ENCODE measurements at places on chromosomes 12 and 14.

DNA sequence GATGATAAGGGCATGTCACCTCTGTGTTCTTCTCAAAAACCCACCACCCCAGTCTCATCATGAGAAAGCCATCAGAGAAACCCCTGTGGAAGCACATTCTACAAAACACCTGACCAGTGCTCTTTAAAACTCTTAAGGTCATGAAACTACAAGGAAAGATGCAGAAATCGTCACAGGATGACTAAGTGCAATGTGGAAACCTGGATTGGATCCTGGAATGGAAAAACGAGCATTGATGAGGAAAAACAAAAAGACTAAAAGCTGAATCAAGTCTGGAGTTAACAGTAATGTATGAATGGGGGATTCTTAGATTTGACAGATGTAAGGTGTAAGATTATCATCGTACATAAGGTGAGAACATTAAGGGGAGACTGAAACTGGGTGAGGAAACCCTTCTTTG lies 211.0 kb downstream of the TBX5 start:
- DNase-seq, result no peak

- DNase-seq, result no peak
Measured at GRCh38 chr14:91350483-91350812, 67.2 kb downstream of the CCDC88C start.

DNA sequence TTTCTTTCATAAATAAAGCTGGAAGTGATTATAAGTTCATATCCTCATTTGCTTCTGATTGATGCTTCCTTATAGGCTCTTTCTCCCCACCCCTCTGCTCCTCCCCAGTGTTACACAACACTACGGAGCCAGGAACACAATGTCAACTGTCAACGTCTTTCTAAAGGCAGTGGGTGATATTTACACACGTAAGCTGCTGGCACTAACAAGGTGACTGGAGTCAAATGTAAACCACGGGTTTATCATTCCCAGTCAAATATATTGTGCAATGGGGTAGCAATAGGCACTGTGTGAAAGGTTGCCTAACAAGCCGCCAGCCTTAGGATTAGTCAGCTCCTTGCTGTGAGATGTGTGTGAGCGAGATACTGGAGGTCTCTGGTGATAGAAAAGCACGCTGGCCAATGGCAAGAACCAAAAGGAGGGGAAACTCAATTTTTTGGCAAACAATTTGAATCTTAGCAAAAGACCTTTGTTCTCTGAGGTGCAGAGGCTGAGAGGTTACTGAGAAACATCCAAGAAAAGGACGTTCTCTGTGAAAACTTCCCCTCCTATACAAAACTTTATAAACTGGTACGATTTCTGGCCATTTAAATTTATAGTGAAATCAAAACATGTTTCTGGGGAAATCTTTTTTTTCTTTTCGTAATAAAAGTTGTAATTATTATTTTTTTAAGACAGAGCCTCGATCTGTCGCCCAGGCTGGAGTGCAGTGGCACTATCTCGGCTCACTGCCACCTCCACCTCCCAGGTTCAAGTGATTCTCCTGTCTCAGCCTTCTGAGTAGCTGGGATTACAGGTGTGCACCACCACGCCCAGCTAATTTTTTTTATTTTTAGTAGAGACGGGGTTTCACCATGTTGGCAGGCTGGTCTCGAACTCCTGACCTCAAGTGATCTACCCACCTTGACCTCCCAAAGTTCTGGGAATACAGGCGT lies 22.3 kb upstream of the HECTD1 start:
- DNase-seq, result peak; percentile 52

DNA sequence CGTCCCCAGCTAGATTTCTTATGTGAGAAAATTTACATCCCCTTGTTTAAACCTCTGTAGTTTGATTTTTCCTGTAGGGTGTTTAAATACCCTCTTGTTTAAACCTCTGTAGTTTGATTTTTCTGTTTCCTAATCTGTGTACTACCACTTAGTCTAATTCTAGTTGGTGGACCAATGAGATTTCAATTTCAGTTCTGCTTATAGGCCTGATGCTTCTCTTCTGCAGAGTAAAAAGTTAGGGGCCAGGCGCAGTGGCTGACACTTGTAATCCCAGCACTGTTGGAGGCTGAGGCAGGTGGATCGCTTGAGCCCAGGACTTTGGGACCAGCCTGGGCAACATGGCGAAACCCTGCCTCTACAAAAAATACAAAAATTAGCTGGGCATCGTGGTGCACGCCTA lies 11.5 kb downstream of the UBC start:
- no peak for DNase-seq

- DNase-seq, result no peak
Measured at GRCh38 chr14:23646648-23647549, 10.7 kb downstream of the DHRS2 start.

- DNase-seq, result no peak
Measured at GRCh38 chr12:71871116-71871515, 31.6 kb downstream of the TBC1D15 start.

- no peak for DNase-seq
Measured at GRCh38 chr12:131863711-131864396, 30.6 kb upstream of the ULK1 start.

GRCh38 chr14:105214324-105214915 lies 33.3 kb upstream of the NUDT14 start:
- DNase-seq, result no peak

All from CD4-positive, alpha-beta T cell treated with Interleukin-1 beta for 1 hour (primary cell).